ENCODE measurements at places on chromosomes 5 and 9. TPM values are rescaled to one million over a fixed set of nuclear protein-coding genes. Genes with fewer than 3 reads are reported as not detected.

GRCh38 chr5:151570058-151570457 lies 21.1 kb downstream of the FAT2 start:
- DNase-seq: no peak

DNA sequence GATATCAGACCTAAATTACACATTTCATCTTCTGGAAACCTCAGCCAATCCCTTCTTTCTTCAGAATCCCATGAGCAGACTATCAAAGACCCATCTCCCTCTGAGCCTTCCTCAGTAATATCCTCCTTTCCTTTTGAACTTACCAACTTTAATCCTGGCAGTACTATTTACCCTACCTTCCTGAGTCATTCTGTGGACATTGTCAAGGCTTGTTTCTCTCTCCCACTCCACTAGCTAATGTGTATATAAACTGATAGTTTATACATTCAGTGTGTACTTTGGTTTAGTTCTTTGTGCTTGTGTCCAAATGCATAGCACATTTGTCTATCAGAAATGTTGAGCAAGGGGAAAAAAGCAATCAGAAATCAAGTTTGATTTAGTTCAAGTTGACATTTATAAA lies 568.3 kb downstream of the CSNK1G3 start:
- DNase-seq: no peak

The CDC20B gene
- polyA plus RNA-seq: 0.79 TPM

DNA sequence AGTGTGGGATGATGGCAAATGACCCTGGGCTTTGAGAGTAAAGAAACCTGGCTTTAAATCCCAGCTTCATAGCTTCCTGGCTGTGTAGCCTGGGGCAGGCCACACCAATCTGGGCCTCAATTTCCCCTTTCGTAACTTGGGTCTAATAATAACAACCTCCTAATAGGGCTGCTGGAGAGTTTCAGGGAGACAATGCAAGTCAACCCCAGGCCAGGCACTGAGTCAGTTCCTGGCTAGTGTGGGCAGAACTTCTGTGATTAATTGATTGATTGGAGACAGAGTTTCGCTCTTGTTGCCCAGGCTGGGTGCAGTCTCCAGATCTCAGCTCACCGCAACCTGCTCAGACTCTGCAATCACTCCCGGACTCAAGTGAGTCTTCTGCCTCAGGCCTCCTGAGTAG lies 3.3 kb upstream of the SH2D3C start:
- DNase-seq: no peak

The GPR21 gene
- polyA plus RNA-seq: 0.26 TPM

DNA sequence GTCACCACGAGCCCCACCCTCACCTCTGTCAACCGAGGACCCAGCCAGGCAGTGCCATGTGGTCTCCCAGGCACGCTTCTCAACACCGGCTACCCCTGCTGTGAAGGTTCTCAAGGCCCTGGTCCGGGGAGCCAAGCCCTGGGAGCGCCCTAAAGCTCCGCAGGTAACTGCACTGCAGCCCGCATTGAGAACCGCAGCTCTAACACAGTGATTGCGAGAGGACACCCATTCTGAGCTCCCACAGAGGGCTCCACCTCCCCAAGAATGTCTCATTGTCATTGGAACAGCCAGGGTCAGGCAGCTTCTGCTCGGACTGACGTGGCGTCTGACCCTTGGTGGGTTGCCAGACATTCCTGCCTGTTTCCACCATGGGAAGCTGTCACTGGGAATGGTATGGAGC lies 88.3 kb downstream of the ANKRD33B start:
- no peak for DNase-seq

DNA sequence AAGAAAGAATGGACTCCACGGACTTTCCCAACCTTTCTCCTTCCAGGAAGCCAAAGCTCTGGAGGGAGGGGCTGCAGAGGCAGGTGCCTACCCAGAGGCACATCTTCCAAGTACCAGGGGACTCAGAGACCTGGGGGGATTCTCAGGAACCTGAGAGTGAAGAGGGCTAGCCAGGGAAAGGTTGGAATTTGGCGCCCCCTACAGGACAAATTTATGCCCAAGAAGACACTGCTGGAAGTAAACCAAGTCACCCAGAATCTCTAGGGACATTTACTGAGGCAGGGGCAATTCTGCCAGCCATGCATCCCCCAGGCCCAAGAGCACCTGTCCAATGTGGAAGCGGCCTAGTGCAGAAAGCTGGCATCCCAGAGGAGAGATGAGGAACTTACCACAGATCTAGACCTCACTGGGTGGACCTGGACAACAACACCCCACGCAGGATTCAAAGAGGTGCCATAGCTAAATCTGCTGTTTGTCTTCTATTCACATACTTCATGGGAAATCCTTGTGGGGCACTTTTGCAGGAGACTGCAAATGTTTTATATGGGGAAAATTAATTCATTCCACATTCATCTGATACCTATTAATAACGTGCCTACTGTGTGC lies 25.9 kb upstream of the IDNK start:
- DNase-seq: no peak

DNA sequence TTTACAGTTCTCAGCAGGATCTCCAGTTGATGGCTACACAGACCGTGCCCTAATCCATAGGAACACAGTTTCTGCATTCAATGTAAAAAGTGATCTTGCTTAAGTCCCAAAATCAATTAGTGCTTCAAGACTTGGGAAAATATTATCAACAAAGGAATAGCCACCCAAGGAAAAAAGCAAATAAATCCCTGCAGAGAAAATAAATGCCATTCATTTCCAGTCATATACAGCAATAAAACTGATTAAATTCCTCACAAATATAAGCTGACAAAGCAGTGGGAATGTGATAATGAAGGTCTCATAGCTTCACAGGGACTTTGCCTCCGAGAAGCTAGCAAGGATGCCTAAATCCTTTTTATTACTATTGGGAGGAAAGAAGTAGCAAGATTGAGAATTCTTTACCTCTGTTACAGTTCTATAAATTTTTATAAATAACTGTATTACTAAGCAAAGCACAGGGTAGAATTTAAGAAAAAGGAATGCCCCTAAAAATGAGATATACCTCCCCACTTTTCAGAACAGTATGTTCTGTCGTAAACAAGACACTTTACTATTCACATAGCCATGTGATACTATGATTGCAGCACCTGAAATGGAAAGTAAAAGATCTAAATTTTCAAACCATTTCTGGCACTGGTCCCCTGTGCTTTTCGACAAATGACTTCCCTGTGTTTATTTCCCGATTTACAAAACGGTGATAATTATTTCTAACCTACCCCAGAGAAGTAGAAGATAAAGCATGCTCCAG lies 59.8 kb downstream of the ARSB start:
- DNase-seq: no peak

The MARCHF11 gene
- polyA plus RNA-seq: 3.2 TPM

The TLX3 gene
- not detected for polyA plus RNA-seq

DNA sequence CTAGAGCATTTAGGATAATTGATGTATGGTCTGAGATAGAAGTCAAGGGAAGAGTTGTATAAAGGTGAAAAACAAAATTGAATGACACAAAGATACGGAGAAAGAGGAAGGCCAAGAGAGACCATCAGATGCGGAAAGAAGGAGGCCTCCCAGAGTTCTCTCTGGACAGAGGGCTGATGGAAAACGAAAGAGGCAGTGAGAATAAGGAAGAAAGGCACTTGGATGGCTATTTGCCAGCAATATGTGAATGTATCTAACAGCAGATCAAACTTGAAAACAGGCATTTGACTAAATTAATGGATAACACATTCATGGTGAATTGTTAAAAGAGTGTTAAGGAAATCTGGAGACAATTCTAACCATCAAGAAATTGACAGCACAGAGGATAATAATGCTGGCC lies 2.4 kb upstream of the DOCK8 start:
- no peak for DNase-seq

GRCh38 chr5:31992377-31992776 lies 181.7 kb downstream of the GOLPH3 start:
- DNase-seq: no peak

DNA sequence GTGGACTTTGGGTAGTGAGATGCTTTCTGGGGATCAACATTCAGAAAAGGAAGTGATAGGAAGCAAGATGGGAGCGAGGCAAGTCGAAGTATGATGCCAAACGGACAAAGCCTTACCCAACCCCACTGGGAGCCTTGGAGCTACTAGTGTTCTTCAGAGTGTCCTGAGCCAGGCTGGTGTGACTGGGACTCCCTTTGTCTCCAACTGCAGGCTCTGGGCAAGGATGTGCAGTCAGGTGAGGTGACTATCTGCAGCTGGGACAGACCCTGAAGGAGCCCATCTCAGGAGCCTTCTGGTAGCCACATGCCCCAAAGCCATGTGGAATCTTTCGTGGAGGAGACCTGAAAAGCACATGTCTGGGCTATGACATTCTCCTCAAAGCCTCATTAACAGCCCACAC lies 360.6 kb downstream of the MTRR start:
- no peak for DNase-seq

The LEAP2 gene
- polyA plus RNA-seq: 2.2 TPM

- no peak for DNase-seq
Observed at GRCh38 chr9:35650341-35651158, at the start of gene SIT1. SIT1 (minus strand) TSS chr9:35650931; CDS start chr9:35650853, 78 bp downstream.

- no peak for DNase-seq
Observed at GRCh38 chr5:171850324-171850947, 64.8 kb downstream of the SMIM23 start.

GRCh38 chr9:79200336-79200735 lies 371.4 kb upstream of the TLE4 start:
- DNase-seq: no peak
